CD4-positive, CD25-positive, alpha-beta regulatory T cell (primary cell): ENCODE measurements at places on chromosomes 4 and X. TPM values are rescaled to one million over a fixed set of nuclear protein-coding genes. Genes with fewer than 3 reads are reported as not detected.

DNA sequence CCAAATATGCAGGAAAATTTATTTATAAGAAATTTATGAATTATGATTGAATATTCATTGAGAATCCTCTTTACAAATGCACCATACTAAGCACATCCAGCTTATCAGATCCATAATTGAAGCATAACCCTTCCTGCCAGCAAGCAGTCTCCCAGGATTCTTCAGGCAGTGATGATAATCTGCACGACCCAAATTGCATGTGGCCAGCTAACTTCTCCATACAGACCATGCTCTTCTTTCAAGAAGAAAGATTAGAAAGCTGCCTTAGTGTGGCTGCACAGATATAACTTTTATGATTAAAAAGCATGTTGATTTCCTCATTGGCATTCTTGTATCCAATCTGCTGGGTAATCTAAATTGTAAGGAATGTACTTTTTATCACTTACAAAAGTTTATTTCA lies 3.3 kb upstream of the CBR4 start:
- no peak overlapping the region for H3K4me3 ChIP-seq
- H3K27ac ChIP-seq, result no peak overlapping the region
- no peak for DNase-seq

CT45A9 gene
- not detected for total RNA-seq

POU4F2 gene
- not detected for total RNA-seq

DNA sequence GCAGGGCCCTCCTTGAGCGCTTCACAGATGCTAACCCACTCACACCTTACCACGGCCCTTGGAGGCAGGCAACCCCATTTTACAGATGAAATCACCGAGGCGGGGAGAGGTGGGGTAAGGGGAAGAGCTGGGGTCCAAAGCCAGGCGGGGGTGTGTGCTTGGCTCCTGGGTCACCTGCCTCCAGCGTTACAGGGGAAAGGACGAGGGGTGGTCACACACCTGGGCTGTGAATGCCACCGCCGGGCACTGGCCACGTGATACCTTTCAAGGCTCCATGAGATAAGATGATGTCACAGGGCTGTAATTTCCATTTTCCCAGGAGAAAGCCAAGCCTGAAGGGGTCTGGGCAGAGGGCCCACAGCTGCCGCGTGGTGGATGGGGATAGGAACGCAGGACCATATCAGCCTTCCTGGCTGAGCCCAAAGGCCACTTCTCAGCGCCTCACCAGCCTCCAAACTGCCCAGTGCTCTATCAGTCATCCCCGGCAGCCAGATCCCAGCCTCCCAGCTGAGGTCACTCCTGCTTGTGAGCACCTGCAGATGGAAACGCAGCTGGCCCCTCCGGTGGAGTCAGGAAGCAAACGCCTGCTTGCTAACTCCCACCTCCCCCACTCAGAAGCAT lies 62.4 kb upstream of the CRMP1 start:
- no peaks in the 10 kb centered on the region for H3K36me3 ChIP-seq
- H3K27me3 ChIP-seq, result no peaks in the 10 kb centered on the region
- DNase-seq, result no peak
- H3K4me3 ChIP-seq, result no peak overlapping the region
- no peaks in the 10 kb centered on the region for H3K4me1 ChIP-seq

MAB21L2 gene
- not detected for total RNA-seq

NXF2 gene
- not detected for total RNA-seq

DNA sequence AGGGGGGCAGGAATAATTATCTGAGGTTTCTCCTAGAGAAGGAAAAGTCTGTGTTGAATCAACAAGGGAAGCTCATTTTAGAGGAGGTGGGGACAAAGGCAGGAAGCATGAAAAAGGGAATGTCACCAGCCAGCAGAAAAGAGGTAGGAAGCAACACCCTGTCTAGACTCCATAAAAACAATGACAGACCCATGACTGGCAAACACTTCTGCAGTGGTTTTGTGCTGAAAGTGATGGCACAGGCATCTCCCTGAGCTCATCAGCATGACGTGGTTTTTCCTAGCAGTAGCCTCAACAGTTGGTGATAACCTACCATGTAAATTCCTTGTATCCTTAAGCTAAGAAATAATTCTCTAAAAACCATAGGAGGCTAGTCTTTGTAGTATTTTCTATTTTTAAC lies 110.7 kb upstream of the GALNT7 start:
- H3K4me1 ChIP-seq, result no peaks in the 10 kb centered on the region
- no peaks in the 10 kb centered on the region for H3K36me3 ChIP-seq
- no peak overlapping the region for H3K4me3 ChIP-seq
- no peak overlapping the region for H3K27ac ChIP-seq
- DNase-seq, result no peak

GRCh38 chr4:66820681-66821080 lies 724.6 kb downstream of the CENPC start:
- no peak for DNase-seq
- H3K4me1 ChIP-seq, result no peaks in the 10 kb centered on the region
- no peak overlapping the region for H3K4me3 ChIP-seq
- no peaks in the 10 kb centered on the region for H3K27me3 ChIP-seq
- H3K27ac ChIP-seq, result no peak overlapping the region

C4orf50 gene
- 3.5 TPM for total RNA-seq

- H3K36me3 ChIP-seq, result no peaks in the 10 kb centered on the region
- H3K27me3 ChIP-seq, result no peaks in the 10 kb centered on the region
- H3K4me3 ChIP-seq, result no peak overlapping the region
These were observed 50.1 kb downstream of the GAB1 start for GRCh38 chr4:143386812-143387211.

- no peaks in the 10 kb centered on the region for H3K27me3 ChIP-seq
- H3K4me1 ChIP-seq, result no peaks in the 10 kb centered on the region
- H3K36me3 ChIP-seq, result no peaks in the 10 kb centered on the region
- DNase-seq, result no peak
- no peak overlapping the region for H3K4me3 ChIP-seq
These were observed 281.4 kb downstream of the RAB28 start for GRCh38 chr4:13202701-13203100.

DNA sequence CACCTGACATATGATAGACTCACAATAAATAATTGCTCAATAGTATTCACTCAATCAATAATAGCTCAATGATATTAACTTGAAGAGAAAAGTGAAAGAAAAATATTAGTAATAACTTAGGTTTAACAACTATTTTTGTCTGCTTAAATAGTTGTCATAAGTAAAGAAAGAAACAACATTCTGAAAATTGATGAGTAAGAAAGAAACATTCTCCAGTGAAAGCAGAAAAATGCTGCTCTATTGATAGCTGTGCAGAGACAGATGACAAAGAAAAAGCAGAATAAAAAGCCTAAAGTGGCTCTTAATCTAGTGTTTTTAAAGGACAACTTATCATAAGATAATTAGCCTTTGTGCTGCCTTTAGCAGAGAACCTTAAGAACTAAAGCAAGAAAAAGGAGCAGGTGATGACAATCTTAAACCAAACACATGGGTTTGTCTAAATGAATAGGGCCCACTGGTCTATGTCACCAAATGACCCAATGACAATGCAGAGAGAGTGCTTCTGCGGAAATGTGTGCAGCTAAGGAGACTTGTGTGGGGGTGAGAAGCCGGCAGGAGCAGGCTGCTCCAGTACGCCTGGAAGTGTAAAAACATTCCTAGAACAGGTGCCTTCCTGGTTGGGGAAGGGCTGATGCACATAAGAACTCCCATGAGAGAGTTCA lies 13.2 kb downstream of the HS3ST1 start:
- no peak overlapping the region for H3K27ac ChIP-seq
- no peak overlapping the region for H3K4me3 ChIP-seq
- H3K4me1 ChIP-seq, result no peaks in the 10 kb centered on the region
- no peak for DNase-seq

- DNase-seq, result no peak
- H3K27ac ChIP-seq, result no peak overlapping the region
- H3K36me3 ChIP-seq, result no peaks in the 10 kb centered on the region
- peaks cover 5% of the 10 kb centered on the region for H3K27me3 ChIP-seq
- H3K4me3 ChIP-seq, result no peak overlapping the region
These were observed 22.9 kb downstream of the FAM184B start for GRCh38 chr4:17758485-17758884.

DNA sequence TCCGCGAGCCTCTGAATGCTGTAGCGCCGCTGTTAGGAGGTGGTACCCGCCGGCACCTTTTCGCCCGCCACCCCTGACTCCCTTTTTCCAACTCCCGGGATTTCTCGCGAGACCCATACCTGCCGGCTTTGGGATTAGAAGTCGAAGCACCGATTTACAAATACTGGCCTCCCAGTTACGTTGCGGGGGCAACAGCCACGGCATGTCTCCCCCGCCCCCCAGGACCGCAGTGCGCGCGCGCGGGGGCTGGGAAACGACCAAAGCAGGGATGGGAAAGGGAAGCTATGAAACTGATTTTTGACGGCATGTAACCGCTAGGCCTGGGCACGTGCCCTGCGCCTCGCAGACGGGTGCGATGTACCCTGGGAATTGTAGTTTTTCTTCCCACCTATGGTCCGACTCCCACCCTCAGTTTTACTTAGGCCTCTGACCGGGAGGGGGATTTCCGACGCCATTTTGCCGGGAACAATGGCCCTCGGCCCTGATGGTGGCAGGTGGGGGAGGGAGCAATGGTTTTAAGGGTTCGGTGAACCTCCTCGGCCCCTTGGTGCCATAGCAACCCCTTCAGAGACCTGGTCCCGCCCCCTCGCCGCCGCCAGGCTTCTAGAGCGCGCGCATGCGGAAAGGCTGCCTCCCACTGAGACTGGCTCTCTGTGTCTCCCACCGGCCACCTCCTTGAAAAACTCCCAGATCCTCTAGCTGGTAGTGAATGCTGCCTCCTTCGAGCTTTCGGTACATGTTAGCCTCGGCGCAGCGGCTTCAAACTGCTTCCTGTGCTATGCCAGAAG lies 772 bp upstream of the WNK3 start:
- H3K4me3 ChIP-seq, result peak overlapping the region; percentile 13
- peaks cover 8% of the 10 kb centered on the region for H3K4me1 ChIP-seq
- no peaks in the 10 kb centered on the region for H3K36me3 ChIP-seq
- peaks cover 8% of the 10 kb centered on the region for H3K27me3 ChIP-seq

- peaks cover 17% of the 10 kb centered on the region for H3K4me1 ChIP-seq
- DNase-seq, result peak; percentile 9
- peak overlapping the region; percentile 9 for H3K4me3 ChIP-seq
- no peak overlapping the region for H3K27ac ChIP-seq
These were observed 15.1 kb downstream of the PALLD start for GRCh38 chr4:168511780-168512489.

- no peaks in the 10 kb centered on the region for H3K27me3 ChIP-seq
- H3K27ac ChIP-seq, result no peak overlapping the region
- no peak overlapping the region for H3K4me3 ChIP-seq
These were observed 92.7 kb downstream of the STK32B start for GRCh38 chr4:5143940-5144339.

- no peak overlapping the region for H3K27ac ChIP-seq
- H3K27me3 ChIP-seq, result no peaks in the 10 kb centered on the region
- H3K4me3 ChIP-seq, result no peak overlapping the region
- no peaks in the 10 kb centered on the region for H3K4me1 ChIP-seq
- no peak for DNase-seq
- no peaks in the 10 kb centered on the region for H3K36me3 ChIP-seq
These were observed 69.8 kb upstream of the RAI2 start for GRCh38 chrX:17930850-17931249.

GRCh38 chrX:153669174-153669890 lies 4.3 kb downstream of the PNCK start:
- H3K27me3 ChIP-seq, result no peaks in the 10 kb centered on the region
- no peaks in the 10 kb centered on the region for H3K36me3 ChIP-seq
- H3K4me1 ChIP-seq, result no peaks in the 10 kb centered on the region
- H3K27ac ChIP-seq, result no peak overlapping the region

DNA sequence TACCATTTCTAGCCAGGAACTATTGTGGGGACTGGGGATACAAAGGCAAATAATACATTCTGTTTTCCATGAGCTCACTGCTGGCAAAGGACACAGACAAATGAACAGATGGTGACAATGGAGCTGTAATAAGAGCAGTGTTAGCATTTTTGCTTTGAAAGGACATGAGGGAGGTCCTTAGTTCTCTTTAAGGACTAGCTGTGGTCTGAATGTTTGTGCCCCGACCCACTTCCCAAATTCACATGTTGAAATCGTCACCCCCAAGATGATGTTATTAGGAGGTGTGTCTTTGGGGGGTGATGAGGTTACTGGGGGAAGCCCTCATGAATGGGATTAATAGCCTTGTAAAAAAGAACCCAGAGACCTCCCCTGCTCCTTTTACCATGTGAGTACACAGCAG lies 30.3 kb downstream of the CCNG2 start:
- H3K27me3 ChIP-seq, result no peaks in the 10 kb centered on the region
- H3K4me3 ChIP-seq, result no peak overlapping the region
- H3K36me3 ChIP-seq, result no peaks in the 10 kb centered on the region
- H3K27ac ChIP-seq, result no peak overlapping the region

NONO gene
- 388 TPM for total RNA-seq

DNA sequence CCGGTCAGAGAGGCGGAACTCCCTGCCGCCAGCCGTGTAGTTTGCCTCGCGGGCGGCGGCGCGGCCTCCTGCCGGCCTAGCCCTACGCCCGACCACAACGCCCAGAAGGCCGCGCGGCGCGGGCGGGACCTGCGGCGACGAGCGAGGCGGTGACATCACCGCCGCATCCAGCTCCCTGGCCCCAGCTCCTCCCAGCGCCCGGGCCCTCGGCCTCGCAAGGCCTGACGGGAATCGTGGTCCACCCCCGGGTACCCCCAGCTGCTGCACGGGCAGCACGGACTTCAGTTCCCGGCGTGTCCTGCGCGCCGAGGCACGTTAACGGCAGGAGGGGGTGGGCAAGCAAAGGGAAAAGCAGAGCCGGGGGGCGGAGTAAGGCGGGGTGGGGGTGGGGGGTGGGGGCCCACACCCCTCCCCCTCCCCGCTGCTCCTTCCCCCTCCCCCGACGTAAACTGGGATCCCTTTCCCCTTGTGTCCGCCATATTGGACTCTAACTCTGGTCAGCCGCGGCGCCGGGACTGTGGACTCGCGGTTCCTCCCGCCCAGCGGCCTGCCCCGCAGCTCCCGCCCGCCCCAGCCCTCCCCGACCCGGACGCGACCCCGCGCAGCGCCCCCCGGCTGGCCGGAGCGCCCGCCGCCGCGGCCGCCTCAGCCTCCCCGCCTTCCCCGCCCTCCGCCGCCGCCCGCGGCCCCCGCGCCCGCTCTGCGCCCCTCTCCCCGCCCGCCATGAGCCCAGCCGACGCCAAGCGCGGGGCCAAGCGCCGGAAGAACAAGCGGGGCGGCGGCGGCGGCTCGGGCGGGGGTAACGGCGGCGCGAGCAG lies at the start of gene FAM193A:
TSS of gene FAM193A (plus strand) at position 455 of the 818 bp plus-strand sequence. CDS start at position 724, 269 bp downstream.
- peaks cover 23% of the 10 kb centered on the region for H3K4me1 ChIP-seq
- H3K4me3 ChIP-seq, result peak within 1 kb of the TSS; percentile 83
- H3K36me3 ChIP-seq, result no peaks in the 10 kb centered on the region

RHOXF2B gene
- not detected for total RNA-seq

GRCh38 chrX:129697204-129697829 lies 41.5 kb upstream of the XPNPEP2 start:
- no peak for DNase-seq
- H3K4me3 ChIP-seq, result no peak overlapping the region
- H3K27me3 ChIP-seq, result no peaks in the 10 kb centered on the region
- no peaks in the 10 kb centered on the region for H3K36me3 ChIP-seq
- no peaks in the 10 kb centered on the region for H3K4me1 ChIP-seq

GRCh38 chr4:168070903-168071302 lies 21.4 kb upstream of the ANXA10 start:
- H3K36me3 ChIP-seq, result no peaks in the 10 kb centered on the region
- H3K27ac ChIP-seq, result no peak overlapping the region
- H3K4me3 ChIP-seq, result no peak overlapping the region

STPG2 gene
- total RNA-seq, result 0.39 TPM
